Mesothelial cell of epicardium (in vitro differentiated cells): ENCODE measurements at places on chromosomes 3 and 15.

- no peak overlapping the region for H3K4me3 ChIP-seq
- H3K36me3 ChIP-seq: no peaks in the 10 kb centered on the region
- H3K4me1 ChIP-seq: peaks cover 15% of the 10 kb centered on the region
- no peaks in the 10 kb centered on the region for H3K27me3 ChIP-seq
- peak overlapping the region; percentile 9 for H3K27ac ChIP-seq
These were observed 230.9 kb upstream of the RORA start for GRCh38 chr15:61459785-61460707.

DNA sequence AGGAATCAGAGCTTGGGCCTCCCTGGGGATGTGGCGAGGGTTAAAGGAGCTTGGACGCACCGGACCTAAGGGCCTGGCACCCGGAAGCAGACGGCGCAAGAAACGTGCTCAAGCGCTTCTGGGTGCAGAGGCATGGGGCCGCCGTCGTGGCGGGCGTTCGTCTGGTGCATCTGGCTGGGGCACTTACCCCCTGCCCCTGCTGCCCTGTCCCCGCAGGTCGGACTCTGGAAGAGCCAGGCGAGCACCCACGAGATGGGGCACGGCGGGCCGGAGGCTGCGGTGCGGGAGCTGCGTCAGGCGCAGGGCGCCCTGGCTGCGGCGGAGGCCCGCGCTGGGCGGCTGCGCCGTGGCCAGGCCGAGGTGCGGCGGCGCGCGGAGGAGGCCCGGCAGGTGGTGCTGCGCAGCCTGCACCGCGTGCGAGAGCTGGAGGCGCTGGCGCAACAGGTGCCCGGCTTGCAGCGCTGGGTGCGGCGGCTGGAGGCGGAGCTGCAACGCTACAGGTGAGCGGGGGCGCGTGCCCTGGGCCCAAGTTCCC lies 2.5 kb downstream of the EFCC1 start:
- H3K27me3 ChIP-seq: peaks cover 92% of the 10 kb centered on the region
- H3K4me1 ChIP-seq: peaks cover 11% of the 10 kb centered on the region
- no peak overlapping the region for H3K4me3 ChIP-seq

DNA sequence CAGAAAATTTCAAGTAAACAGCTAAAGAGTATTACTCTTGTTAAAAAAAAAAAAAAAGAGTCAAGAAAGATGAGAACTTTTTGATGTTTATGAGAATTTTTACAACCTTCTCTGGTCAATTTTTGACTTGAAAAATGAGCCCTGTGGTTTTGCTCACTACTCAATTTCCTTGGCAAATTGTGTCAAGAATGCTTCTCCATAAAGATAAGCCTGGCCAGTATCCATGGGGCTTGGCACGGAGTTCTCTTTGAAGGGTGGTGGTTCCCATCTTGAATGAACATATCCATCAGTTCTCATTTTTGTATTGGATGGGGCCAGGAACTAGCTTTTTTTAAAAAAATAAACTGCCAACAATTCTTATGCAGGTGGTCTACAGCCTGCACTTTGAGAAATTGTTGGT lies 179.9 kb downstream of the RYR3 start:
- H3K36me3 ChIP-seq: no peaks in the 10 kb centered on the region
- no peak overlapping the region for H3K4me3 ChIP-seq
- DNase-seq: no peak
- H3K4me1 ChIP-seq: peaks cover 10% of the 10 kb centered on the region

- no peak overlapping the region for H3K27ac ChIP-seq
- peaks cover 10% of the 10 kb centered on the region for H3K4me1 ChIP-seq
- H3K4me3 ChIP-seq: no peak overlapping the region
- no peaks in the 10 kb centered on the region for H3K36me3 ChIP-seq
- DNase-seq: no peak
These were observed 261.6 kb upstream of the LMCD1 start for GRCh38 chr3:8239718-8240695.

DNA sequence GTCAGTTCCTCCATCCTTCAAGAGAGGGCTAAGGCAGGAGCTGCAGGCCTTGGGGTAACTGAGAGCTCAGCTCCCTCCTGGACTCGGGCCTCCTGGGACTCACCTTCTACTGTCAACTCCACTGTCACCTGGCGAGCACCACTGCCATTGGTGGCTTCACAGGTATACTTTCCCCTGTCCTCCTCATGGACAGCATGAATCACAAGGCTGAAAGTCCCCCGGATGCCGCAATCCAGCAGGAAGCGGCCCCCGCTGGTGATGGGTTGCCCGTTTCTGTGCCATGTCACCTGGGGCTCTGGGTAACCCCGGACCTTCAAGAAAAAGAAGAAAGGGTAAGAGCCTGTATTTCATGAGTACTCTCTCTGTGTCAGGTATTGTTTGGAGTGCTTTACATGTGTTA lies 131.9 kb downstream of the MYLK start:
- no peak overlapping the region for H3K27ac ChIP-seq
- no peak overlapping the region for H3K4me3 ChIP-seq
- no peaks in the 10 kb centered on the region for H3K36me3 ChIP-seq
- peaks cover 11% of the 10 kb centered on the region for H3K4me1 ChIP-seq
- DNase-seq: no peak

- no peak for DNase-seq
- no peak overlapping the region for H3K4me3 ChIP-seq
- H3K4me1 ChIP-seq: peaks cover 49% of the 10 kb centered on the region
- H3K27ac ChIP-seq: peak overlapping the region; percentile 76
- H3K36me3 ChIP-seq: peaks cover 20% of the 10 kb centered on the region
- H3K27me3 ChIP-seq: no peaks in the 10 kb centered on the region
These were observed 63.1 kb downstream of the TBL1XR1 start for GRCh38 chr3:177133860-177134815.

GRCh38 chr15:89664441-89665350 lies 9.4 kb upstream of the KIF7 start:
- no peaks in the 10 kb centered on the region for H3K36me3 ChIP-seq
- H3K4me1 ChIP-seq: peaks cover 11% of the 10 kb centered on the region
- H3K4me3 ChIP-seq: peak overlapping the region; percentile 53

DNA sequence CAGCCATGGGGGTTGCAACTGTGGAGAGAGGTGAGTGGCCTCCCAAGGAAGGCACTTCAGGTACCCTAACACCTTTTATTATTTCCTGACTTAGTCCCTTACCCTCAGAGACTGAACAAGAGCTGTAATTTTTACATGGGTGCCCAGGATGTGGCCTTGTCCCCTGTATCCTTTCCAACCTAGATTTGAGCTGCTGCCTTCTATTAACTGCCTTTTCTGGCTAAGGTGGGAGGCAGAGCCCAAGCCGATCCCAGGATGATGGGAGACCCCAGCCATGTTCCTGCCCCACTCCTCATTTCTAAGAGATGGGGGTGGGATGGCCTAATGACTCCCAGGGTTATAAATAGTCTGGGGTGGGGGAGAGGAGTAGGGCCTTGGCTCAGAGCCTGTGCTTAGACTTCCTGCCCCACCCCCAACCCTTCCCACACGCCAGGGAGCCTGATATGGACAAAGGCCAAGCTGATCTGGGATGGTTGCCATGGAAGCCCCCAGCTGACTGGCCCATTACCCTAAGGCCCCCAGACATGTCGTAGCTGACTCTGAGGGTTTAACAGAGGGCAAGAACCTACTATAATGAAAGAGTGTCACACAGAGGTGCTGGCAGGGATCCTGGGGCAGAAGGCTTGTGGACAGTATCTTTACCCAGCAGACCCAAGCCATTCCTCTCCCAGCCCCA lies 1.9 kb downstream of the KLHDC8B start:
- H3K4me1 ChIP-seq: peaks cover 30% of the 10 kb centered on the region
- peak; percentile 55 for DNase-seq
- no peaks in the 10 kb centered on the region for H3K27me3 ChIP-seq
- peak overlapping the region; percentile 90 for H3K27ac ChIP-seq

DNA sequence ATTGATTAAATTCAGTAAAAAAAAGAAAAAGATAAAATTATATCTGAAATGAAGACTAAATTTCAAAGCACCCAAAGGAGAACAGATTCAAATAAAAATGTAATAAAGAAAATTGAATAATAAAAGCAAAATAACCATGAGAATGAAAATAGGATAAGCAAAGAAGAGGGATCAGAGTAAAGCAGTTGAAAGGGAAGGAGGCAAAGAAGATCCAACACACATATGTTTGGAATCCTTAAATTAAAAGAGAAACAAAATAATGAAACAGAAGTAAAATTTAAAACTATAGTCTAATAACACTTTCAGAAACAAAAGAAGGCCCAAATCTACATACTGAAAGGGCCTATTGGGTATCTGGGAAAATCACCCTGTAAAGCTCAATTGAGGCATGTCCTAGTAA lies 32.1 kb downstream of the HACD2 start:
- H3K4me1 ChIP-seq: peaks cover 5% of the 10 kb centered on the region
- peaks cover 60% of the 10 kb centered on the region for H3K36me3 ChIP-seq
- no peak overlapping the region for H3K4me3 ChIP-seq
- no peak overlapping the region for H3K27ac ChIP-seq
- no peaks in the 10 kb centered on the region for H3K27me3 ChIP-seq
- DNase-seq: no peak

DNA sequence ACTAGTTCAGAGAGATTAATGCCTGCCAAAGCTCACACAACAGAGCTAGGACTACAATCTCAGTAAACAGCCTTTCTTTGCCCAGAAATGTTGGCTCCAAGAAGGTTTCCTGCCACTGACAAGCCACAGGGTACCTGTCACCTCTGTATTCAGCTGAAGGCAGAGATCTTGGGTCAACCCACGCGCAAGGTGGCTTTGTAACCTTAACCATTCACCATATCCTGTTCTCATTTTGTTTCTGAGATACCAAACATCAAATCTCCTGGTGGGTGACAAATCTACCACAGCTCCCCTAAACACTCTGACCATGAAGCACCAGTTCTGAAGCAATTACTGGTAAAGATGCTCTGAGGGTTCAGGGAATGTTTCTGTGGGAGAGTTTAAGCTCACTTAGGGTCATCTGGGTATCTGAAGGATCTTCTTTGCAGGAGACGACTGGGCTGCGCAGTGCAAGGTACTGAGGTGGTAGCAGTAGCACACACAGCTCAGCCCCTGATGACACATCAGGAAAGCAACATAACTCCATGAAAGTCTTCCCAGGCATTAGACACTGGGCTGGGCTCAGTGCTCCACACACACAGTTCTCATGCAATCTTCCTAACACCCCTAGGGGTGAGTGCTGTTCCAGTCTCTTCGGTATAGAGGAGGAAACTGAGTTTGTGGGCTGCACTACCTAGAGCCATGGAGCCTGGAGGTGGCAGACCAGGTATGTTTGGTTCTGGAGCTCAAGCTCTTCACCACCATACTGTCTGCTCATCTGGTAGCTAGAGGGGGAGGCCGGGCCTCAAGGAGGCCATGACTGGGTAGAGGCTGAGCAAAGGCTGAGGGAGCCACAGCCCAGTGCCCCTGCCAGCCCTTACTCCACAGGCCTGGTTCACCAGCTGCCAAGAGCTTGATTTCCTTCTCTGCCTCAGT lies 7.7 kb downstream of the CXCR6 start:
- no peak overlapping the region for H3K4me3 ChIP-seq
- peaks cover 50% of the 10 kb centered on the region for H3K36me3 ChIP-seq

GRCh38 chr15:60057554-60057953 lies 53.4 kb downstream of the FOXB1 start:
- H3K27ac ChIP-seq: no peak overlapping the region
- no peak for DNase-seq
- peaks cover 22% of the 10 kb centered on the region for H3K27me3 ChIP-seq
- H3K4me3 ChIP-seq: no peak overlapping the region

DNA sequence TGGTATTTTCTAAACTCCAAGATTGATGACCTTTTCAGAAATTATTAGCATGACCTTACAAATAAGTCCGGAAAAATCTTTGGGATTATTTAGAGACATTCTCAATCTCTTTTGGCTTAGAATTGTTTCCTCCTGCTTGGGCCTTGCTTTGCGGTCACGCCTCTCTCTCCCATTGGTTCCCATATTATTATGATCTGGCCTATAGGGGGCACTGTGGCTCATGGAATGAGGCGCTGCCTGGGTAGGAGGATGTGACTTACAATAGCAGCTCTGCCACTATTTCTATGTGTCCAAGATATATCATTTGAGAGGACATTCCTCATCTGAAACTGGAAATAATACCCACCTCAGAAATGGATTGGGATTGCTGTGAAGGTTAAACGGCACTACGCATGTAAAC lies 464.9 kb downstream of the MFSD1 start:
- peak; percentile 31 for DNase-seq
- peaks cover 14% of the 10 kb centered on the region for H3K27me3 ChIP-seq
- H3K4me1 ChIP-seq: no peaks in the 10 kb centered on the region

DNA sequence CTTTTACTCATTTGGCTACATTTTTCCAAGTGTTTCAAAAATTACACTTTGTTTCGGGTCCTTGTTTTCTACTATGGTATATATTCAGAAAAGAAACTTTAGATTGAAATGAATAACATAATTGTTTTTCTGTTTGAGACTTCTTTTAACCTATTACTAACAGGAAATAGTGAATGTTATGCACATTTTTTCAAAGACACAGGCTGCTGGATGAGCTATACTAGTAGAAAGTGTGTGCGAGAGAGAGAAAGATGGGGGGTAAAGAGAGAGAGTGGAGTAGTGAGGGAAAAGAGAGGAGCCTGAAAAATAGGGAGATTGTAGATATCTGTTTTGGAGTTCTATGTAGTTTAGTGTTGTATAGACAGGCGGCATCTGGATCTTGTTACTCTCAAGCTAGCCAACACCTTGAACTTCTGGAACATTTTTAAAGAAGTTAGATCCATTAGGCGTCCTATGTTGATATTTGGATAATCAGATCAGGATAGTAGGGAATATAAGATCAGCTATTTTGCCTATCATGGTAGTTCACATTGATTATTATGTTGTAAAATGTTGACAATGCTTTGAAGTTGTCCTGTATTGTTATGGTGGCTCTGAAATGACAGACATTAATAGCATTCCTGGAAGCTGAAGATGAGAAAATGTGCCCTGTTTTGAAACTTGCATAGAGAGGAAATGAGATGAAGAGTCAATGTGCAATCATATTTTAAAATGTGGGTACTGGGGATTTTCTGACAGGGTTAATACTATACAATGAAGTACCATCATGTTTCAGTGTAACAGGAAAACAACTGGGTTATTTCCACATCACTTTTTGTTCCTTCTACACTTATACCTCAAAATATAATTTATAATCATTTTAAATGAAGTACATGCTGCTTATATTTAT lies 2.6 kb downstream of the RBMS3 start:
- H3K4me3 ChIP-seq: peak overlapping the region; percentile 90
- no peak for DNase-seq
- H3K27ac ChIP-seq: peak overlapping the region; percentile 95
- peaks cover 74% of the 10 kb centered on the region for H3K4me1 ChIP-seq
